ENCODE measurements at places on chromosomes 6 and 20. TPM values are rescaled to one million over a fixed set of nuclear protein-coding genes. Genes with fewer than 3 reads are reported as not detected.

The PRR18 gene
- total RNA-seq = not detected

The COL20A1 gene
- total RNA-seq = 0.71 TPM

The EDN1 gene
- total RNA-seq = 0.76 TPM

The UNC5CL gene
- 0.23 TPM for total RNA-seq

The PSORS1C1 gene
- total RNA-seq = 2.8 TPM

The FAM83C gene
- total RNA-seq = not detected

The MRAP2 gene
- total RNA-seq = 0.23 TPM
